ENCODE measurements at places on chromosomes 11 and 22. TPM values are rescaled to one million over a fixed set of nuclear protein-coding genes. Genes with fewer than 3 reads are reported as not detected.
A peak's percentile ranks its signal among the peaks of the same experiment; 100 is the strongest.

- DNase-seq, result no peak
These were observed 39.4 kb downstream of the TRMU start for GRCh38 chr22:46374663-46375474.

The MCAT gene
- total RNA-seq, result 19.0 TPM

DNA sequence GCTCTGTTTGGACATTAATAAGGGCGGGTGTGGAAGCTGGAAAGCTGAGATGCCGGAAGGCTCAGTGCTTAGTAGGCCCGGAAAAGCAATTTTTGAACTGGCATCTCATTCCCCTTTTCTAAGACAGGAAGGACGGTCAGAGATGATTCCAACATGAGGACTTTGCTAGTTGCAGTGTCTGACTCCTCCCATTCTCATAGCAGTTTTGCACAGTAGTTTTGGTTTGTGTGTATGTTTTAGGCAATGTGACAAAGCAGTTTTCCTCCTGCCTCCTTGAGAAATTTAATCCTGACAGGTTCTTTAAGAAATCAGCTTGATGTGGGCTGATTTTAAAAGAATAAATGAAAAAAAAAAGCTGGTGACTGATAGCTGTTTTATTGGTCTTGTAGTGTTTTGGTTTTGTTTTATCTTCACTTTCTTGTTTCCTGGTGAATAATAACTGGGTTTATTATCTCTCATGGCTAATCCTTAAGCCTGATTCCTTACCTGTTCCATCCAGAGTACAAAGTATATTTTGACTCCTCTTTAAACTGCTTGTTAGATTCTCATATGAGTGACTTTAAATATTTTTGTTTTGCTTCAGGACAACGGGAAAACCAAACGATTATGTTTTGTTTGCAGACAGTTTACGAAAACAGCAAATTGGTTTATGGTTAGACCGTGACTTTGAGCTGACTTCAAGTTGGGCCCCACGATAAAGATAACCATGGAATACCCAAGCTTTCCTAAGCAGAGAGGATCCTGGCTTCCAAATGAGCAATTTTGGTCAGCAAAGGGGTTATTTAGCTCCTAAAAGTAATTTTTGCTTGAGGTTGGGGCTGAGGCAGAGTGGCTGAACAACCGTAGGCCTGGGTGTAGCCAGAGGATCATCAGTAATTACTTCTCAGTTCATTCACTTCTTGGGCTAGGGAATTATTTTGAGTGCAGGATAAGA is 3.4 kb downstream of the PTPRJ start:
- DNase-seq, result no peak

The BRD1 gene
- 18.0 TPM for total RNA-seq

DNA sequence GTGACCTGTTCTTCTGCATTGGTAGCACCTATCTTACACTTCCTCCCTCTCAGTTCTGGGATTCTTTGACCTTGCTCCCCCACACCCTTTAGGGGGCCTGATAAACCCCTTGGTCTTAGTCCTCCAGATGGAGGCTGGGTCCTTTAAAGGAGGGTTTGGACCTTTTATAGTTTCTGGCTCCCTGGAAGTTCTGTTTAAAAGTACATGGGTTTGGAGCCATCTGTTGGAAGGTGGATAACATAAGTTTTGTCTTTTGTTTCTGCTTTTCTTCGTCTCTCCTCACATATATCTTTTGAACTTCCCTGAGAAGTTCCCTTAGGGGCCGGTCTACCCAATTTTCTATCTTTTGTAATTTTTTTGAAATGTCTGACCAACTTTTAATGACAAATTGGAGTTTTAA is 17.9 kb upstream of the HYLS1 start:
- no peak for DNase-seq

The NCR3LG1 gene
- 0.17 TPM for total RNA-seq

DNA sequence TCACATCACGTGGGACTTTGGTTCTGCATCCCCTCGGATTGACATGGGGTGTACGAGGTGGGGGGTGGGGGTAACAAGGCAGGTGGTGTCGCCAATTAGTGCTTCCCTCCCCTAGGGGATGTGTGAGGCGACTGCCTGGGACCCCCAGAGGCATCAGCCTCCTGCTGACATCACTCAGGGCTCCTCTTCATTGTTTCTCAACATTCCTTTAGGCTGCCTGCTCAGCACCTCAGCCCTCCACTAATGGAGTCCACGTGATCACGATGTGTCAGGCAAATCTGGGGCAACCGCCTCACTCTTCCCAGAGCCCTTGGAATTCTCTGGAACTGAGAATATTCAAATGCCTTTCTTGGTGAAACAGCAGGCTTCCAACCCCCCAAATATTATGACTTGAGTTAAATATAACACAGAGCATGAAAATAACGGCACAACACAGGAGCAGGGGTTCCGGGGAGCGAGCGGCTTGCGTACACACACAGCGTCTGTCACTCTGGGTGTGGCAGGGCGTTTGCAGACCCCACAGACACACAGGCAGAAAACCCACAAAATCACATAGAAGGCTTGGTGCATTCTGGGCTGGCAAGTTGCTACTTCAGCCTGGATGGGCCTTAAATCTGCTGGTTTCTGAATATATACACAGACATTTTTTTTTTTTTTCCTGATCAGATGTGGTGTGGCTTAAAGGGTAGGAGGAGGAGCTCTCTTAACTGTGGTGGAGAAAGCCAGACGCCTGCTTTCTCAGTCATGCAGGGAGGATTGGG is 170.1 kb upstream of the CADM1 start:
- DNase-seq, result no peak

DNA sequence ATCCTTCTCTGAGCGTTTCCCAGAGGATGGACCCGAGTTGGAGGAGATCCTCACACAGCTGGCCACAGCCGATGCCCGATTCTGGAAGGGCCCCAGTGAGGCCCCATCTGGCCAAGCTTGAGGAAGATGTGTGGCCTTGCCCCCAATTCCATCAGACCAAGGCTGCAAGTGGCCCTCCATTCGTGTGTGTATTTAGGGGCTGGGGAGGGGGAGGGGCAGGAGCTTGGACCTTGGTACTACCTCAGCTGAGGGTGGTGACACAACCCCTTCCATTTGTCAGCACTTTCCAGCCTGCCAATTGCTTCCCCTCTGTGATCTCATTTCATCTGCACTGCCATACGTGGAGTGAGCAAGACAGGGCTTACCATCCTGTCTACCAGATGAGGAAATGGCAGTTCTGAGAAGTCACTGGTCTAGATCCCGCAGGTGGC is 1.3 kb upstream of the BBS1 start:
- no peak for DNase-seq

DNA sequence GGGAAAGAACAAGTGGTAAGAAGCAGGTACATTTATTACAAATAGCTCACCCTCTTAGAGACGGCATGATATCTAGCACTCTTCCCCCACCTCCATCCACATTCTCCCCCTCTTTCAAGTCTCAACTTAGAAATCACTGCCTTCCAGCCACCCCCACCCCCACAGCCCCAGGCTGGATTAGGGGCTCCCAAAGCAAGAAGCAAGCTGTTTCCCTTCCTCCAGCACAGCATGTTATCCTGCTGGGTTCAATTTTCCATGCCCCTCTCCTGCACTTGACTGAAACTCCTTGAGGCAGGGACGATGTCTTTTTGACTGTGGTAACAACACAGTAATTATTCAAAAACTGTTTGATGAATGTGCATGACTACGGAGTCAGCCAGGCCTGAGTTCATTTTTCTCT is 350.7 kb downstream of the LARGE1 start:
- no peak for DNase-seq

- no peak for DNase-seq
These were observed 27.8 kb downstream of the YWHAH start for GRCh38 chr22:31972180-31972579.

GRCh38 chr11:113287801-113288200 is 26.6 kb upstream of the TTC12 start:
- DNase-seq, result no peak

GRCh38 chr11:76288166-76288980 is 82.1 kb upstream of the WNT11 start:
- no peak for DNase-seq

DNA sequence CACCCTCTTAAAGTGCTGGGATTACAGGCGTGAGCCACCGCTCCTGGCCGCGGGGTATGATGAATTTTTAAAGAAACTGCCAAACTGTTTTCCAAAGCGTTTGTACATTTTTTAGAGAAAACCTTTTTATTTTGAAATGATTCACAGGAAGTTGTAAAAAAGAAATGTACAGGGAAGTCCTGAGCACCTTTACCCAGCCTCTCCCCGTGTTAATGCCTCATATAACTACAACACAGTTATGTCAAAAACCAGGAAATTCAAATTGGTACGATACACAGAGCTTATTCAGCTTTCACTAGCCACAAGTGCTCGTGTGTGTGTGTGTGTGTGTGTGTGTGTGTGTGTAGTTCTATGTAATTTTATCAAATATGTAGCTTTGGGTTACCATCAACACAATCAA is 7.0 kb upstream of the FAM118A start:
- DNase-seq, result no peak

GRCh38 chr11:44680982-44681597 is 45.7 kb upstream of the TSPAN18 start:
- DNase-seq, result no peak

The GGTLC2 gene
- total RNA-seq, result not detected

The TRPM5 gene
- total RNA-seq, result not detected

DNA sequence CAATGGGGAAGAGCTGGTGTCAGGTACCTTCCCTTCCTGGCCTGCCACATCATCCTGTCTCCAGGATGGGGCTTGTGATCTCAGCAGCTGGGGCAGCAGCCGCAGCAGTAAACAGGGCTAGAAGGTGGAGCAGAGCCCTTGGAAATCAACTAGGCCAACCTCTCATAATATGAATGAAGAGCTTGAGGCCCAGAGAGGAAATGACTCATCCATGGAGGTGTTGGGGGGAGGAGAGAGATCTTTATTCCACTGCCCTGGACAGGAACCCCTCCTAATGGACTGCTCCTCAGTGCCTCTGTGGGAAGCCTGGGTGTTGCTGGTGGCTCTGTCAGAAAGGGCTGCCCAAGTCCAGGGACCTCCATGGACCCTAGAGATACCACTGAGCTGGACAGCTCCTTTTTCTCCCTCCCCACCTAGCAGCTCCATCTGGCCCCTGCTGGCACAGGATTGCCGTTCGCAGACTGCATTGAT is 111.8 kb downstream of the OSBP2 start:
- peak; percentile 56 for DNase-seq
